AG08396 (cell line): ENCODE measurements at places on chromosomes 4 and X.

GRCh38 chr4:41132055-41132683 is 82.2 kb downstream of the APBB2 start:
- no peak for DNase-seq

- DNase-seq: no peak
Observed at GRCh38 chr4:112860830-112861690, 188.4 kb upstream of the ANK2 start.

DNA sequence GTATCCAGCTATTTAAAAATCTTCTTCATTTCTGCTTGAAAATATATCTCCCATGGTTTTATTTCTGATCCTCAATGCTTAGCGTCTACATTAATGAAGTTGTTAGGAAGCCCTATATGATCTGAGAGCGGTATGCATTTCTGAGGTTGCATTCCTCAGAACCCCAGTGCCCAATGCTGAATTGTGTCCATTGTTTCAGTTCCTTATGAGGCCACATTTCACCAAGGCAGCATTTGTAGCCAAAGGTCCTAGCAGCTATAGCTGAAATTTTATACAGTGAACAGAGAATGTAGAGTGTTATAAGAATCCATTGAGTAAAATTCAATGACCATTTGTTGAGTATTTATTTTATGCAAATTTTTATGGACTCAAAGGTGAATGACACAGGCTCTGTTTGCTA is 209.5 kb downstream of the PCDH7 start:
- no peak for DNase-seq

DNA sequence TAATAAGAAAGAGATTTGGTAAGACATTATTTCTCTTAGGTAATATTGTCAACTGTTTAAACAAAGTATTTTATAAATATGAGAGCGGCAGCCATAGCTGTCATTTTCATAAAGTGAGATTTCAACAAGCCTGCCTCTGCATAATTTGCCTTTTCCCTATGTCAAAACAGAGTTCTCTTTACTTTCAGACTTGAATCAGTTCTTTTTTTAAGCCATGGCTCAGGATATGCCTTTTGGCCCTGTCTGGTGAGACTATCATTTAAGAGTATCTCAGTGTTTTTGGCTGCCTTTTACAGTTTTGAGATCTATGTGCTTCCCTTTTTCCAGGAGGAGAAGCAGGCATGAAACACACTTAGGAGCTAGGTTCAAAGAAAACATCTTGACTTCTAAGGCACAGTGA is 7.5 kb upstream of the GUCY1A1 start:
- DNase-seq: no peak

DNA sequence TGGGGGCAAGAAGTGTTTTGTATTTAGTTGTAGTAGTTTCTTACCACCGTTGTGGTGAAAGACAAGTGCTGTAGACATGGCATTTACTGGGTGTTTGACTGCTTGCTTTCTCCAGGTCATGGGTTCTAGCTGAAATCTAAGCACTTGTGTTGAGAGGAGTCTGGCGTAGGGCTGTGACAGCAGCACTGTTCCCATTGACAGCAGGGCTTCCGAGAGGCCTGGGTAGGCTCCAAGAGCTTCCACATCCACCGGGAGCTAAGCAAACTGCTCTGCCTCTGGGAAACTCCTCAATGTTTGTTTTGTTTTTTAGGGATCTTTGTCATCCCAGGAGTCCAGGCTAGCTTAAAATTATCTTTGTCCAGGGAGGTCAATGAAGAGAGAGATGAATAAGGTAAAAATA is 44.3 kb downstream of the BMPR1B start:
- DNase-seq: no peak
